Right kidney (tissue), 9 donors: ENCODE measurements at places on chromosomes 16 and 17.
A peak's percentile ranks its signal among the peaks of the same experiment; 100 is the strongest.

DNA sequence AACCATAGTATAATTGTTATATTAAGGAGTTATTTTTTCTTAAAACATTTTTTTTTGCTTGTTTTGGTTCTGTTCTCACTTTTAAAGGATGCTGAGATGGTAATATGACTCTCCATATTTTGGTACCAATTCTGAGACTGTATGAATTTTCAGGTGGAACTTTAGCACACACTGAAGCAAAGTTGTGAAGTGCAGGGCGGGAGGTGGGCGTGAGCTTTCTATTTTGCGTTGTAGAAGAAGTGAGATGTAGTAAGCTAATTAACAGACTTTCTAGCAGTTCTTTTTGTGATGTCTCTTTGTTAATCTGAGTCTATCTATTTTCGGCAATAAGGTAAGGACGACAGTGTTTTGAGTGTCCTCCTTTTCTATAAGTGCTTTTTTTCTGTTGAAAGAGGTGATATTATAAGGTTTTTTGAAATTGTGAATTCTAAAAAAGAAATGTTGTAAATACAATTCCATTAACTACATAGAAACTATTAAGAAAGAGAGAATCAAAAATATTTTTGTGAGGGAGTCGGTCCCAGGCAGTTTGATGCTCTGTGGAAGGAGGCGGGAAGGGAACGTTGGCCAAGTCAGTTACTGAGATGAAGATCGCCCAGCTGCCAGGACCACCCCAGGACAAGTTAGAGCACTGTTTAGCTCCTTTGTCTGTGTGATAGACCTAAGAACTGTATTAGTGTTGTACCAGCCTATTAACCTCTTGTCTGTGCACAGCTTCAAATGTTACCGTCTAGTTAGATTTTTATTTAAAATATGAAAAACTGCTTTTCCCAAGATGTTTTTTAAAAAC, 65.0 kb downstream of the CCDC182 start:
- DNase-seq = no peak

DNA sequence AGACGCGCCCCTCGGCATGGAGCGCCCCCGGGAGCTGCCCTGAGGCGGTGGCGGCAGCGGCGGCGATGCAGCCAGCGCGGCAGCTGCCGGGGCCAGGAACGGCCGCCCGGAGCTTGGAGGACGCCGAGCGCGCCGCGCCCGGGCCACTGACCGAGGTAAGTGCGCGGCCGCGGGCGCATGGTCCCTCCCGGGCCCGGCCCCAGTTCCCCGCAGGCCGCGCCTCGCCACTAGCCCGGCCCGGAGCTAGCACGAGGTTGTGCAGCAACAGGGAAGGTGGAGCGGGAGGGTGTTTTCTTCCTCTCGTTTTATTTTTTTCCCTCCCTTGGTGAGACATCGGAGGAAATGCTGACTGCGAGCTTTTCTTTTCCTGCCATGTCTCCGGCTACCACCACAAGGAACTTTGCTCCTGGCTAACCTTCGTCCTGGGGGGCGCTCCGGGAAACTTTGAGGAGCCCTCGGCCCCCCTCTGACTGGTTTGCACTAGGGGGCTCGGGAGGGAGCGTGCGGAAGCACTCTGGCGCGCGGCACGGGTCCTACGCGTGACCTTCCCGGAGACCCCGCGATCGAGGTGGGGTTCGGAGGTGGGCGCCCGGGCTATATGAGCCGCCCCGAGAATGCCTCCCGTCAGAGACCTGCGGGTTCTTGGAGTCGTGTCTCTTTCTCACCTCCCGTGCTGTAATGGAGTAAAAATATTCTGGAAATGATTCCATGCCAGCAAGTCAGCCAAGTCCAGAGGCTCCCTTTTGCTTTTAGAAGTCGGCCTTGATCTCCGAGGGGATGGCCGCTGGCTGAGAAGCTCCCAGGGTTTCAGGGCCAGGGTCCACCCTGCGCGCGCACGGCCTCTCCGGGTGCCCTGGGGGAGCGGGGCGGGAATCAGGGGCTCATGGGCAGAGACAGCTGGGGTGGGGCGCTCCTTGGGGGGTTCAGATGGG, 868 bp downstream of the KCNJ12 start:
- peak; percentile 77 for DNase-seq

DNA sequence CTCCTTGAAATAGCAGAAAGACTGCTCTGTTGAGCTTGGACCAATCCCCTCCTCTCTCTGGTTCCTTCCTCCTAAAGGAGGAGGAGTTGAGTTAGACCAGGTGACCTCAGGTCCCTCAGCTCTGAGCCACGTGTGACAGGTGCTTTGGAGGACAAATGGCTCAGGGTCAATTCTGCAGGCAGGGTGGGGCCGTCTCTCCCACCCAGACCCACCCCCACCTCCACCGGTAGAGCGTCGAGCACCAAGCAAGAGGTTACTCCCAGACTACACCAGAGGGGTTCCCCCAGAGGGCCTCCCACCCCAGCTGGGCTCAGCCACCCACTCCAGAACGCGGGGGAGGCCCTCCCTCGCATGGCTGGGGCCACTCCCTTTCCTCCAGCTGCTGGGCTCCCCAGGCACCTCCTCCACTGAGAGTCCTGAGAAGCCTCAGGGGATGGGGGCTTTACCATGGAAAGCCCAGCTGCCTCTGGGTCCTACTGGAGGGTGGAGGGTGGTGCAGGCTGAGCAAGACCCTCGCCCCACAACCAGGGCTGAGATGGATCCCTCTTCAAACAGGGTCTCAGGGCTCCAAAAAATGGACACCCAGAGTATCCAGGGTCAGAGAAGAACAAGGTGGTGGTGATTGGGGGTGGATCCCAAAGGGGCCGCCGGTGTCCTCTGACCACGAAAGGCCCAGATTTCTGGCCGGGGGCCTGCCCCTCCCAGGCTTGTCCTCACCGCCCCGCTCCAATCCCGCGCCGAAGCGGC, 7.6 kb downstream of the MYO1C start:
- DNase-seq = peak; percentile 73

DNA sequence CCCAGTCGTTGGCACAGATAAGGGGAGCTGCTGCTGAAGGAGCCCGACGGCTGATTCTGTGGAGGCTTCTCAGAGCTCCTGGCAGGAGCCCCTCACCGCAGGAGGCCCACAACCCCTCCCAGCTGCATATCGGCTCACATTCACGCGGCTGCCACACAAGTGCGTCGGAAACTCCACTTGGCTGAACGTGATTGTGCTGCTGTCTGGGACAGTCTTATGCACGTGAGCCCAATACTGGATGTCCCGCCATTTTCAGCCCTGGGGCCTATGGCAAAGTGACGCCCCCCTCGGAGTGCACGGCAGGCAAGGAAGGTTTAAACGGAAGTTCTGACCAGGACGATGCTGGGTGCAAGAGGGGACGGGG, 8.7 kb upstream of the PITPNA start:
- no peak for DNase-seq

DNA sequence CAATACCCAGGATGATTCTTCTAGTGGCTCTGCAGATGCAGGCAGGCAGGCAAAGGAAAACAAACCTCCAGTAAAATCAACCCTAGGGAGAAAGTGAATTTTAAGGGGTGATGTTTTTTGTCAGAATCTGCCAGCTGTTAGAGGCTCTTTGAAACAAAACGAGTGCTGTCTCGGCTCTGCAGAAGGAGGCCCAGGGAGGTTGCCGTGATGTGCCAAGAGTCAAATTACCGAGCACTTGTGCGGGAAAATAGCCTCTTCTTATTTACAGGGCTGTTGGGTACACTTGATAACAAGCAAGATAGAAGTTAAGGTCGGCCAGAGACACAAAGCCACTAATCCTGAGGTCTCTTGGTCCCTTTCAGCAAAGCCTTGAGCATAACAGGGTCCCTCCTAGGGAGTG, 68.9 kb upstream of the EEF2KMT start:
- DNase-seq = no peak

DNA sequence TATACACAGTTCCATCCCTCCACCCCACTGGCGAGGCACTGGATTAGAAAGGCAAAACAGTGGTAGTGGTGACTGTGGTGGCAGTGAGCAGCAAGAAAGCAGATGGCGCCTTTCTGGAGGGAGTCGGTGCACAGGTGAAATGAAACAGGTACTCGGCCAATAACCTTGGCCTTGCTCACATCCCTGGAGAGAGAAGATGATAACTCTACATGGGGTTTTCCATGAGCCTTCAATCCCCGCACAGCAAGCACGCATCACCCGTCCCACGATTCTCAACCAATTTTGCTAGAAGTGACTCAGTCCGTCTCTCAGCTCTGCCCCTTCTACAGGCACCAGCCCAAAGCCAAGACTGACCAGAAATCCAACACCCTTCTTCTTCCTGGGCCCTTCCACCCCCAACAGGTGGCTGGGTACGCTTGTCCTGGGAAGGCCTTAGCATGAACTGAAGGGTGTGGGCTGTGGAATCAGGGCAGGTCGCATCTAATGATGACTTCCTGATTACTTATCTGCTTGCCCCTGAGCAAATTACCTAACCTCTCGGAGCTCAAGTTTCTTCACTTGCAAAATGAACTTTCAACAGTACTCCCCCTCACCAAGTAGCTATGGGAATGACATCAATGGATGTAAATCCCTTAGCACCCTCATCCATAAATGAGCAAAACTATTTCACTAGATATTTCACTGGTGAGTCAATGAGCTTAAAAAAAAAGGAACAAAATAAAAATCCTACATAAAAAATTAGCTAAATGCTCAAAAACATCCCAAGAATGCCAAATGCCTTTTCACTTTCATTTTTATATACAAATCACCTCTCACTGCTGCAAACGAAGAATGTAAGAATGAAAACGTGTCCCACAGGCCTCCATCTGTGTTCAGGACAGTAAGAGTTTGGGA, 18.0 kb downstream of the XPO6 start:
- no peak for DNase-seq

- no peak for DNase-seq
Observed at GRCh38 chr16:87180069-87180468, 137.1 kb downstream of the C16orf95 start.

- DNase-seq = no peak
Observed at GRCh38 chr17:42904110-42904469, 3.5 kb downstream of the G6PC1 start.

GRCh38 chr17:17567631-17568030, 23.9 kb downstream of the PEMT start:
- DNase-seq = no peak

GRCh38 chr16:73347500-73348375, 299.8 kb upstream of the ZFHX3 start:
- DNase-seq = no peak

DNA sequence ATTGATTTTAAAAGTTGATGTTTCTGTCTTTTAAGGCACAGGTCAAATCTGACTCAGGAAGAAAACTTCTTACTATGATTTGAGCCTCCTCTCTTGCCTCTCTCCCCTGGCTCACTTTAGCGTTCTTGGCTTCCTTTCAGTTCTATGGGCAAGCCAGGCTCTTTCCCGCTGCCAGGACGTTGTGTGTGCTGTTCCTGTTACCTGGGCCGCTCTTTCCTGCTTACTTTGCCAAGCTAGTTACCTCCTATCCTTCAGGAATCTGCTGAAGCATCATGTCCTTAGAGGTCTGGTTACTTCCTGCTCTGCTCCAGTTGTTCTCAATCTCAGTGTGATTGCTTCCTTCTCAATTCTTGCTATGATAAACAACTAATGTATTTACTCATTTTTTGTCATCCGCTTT, 1108.5 kb upstream of the EEF2KMT start:
- DNase-seq = no peak

GRCh38 chr16:74623214-74623838, 16.4 kb upstream of the GLG1 start:
- no peak for DNase-seq

GRCh38 chr16:80518436-80518835, 22.4 kb upstream of the DYNLRB2 start:
- no peak for DNase-seq
